ENCODE measurements at places on chromosomes 3 and 15.

DNA sequence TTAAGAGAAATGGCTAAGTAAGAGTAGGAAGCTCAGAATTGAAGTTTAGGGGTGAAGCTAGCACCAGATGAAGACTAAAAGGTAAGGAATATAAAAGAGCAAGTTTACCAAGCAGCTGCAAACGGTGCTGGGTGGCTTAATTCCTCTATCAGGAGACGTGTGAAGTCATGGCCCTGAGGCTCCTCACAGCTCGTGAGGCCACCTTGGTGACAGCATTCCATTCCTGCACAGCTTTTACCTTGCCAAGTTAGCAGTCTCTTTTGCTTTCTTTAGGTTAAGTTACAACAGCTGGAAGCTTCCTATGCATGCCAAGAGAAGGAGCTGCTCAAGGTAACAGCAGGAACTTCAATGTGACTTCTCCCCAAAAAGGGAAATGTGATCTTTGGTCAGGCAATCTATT lies 6.4 kb downstream of the TMCO5A start:
- no peak for DNase-seq

GRCh38 chr15:29312387-29312786 lies 42.8 kb upstream of the NSMCE3 start:
- no peak for DNase-seq

- no peak for DNase-seq
These were observed 153.9 kb downstream of the PDZRN3 start for GRCh38 chr3:73470860-73471259.

DNA sequence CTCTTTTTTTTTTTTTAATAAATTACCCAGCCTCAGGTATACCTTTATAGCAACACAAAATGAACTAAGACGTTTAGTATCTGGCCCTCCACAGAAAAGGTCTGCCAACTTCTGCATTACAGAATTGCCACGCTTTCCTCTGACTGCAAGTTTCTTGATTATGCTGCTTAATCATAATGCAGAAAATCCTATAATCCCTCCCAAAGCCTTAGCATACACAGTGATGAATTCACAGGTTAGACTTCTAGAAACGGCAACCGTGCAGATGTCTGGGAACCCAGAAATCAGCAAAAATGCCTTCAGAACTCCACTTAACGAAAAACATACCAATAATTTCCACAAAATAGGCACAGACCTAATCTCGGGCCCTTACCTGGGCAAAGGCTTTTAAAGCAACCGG lies 144.7 kb upstream of the FRMD4B start:
- no peak for DNase-seq

GRCh38 chr3:100463002-100463401 lies 29.4 kb upstream of the TMEM45A start:
- DNase-seq, result peak; percentile 35

- DNase-seq, result no peak
These were observed 12.9 kb downstream of the CRABP1 start for GRCh38 chr15:78353093-78353492.

All from DMS79 (cell line).